GM03348 (cell line): ENCODE measurements at places on chromosomes 13 and 19.

DNA sequence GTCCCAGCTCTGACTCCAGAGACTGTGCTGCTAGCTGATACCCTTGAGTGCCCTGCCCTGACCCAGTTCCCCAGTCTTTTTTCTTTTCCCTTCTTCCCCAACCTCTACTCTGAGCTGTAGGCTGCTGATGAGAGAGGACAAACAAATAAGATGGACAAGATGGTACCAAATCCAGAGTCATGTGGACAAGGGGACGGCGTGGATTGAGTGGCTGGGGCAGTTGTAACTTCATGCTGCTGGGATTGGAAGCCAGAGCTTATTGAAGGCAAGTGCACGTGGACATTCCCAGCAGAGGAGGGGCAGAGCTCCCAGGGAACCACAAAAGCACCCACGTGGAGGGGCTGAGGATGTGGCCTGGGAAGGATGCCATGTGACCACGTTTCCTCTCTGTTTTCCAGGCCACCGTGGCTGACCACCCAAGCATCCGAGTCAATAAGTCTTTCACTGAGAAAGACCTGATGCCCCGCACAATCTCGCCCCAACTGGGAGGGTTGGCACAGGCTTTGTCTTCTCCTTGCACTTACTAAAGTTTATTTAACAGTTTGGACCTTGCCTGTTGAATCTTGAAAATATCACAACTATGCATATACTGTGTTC is 323.3 kb upstream of the ZNF507 start:
- DNase-seq, result no peak

DNA sequence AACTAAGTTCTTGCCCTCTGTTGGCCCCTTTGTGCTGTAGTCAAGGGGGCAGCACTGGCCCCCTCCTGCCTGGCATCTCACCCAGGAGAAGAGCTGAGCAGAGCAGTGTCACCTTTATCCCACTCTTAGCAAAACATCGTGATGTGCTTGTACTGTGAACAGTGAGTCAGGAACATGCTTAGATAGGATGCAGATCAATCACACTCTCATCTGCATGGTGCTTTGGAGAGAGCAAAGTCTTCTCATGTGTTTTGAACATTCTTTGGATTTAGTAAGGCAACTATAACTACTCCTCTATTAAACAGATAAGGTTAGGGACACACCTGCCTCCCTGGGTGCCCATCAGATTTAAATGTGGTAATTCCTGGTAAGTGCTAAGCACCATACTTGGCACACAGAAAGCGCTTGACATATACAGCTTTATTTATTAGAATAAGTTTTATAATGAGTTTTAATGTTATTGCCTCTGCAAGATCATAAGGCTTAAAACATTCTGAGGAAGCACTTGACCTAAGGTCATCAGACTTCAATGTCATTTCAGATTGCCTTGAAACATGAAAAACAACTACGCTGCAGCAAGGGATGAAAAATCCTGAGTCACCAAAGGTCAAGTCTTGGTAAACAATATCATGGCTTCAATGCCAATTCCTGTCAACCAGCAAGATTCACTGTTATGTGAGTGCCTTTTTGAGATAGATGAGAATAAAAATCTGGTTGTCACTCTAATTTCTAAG is 82.4 kb upstream of the IRS2 start:
- no peak for DNase-seq

- no peak for DNase-seq
Observed at GRCh38 chr13:109362616-109363015, 423.8 kb downstream of the IRS2 start.

DNA sequence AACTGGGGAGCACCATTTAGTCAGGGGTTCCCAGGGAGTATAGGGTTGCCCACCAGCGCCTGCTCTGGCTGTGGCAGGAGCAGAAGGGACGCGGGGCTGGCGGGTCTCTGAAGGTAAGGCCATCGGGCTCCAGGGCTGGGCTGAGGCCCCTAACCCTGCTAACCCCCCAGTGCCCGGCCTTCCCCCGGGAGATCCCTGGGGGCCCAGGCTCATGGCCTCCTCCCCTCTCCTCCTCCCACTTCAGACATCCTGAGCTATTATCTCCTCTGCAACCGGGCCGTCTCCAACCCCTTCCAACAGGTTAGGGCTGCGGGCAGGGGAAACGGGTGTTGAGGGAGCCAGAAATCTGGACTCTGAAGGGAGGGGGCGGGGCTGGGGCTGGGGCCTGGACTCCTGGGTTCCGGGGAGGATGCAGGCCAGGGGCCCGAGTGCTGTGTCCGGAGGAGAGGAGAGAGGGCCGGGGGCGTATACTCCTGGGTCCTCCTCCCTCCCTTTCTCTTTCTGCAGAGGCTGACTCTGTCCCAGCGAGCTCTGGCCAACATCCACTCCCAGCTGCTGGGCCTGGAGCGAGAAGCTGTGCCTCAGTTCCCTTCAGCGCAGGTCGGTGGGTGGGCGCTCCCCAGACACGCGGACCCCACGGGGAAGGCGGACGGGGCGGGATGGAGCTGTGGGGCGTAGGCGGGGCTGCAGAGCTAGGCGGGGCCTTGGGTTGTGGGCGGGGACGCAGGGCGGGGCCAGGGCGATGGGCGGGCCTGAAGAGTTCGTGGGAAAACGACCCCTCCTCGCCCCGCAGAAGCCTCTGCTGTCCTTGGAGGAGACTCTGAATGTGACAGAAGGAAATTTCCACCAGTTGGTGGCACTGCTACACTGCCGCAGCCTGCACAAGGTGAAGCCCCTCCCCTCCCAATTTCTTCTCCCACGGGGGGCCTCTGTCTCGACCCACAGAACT is 15.3 kb downstream of the TTYH1 start:
- DNase-seq, result peak; percentile 84

DNA sequence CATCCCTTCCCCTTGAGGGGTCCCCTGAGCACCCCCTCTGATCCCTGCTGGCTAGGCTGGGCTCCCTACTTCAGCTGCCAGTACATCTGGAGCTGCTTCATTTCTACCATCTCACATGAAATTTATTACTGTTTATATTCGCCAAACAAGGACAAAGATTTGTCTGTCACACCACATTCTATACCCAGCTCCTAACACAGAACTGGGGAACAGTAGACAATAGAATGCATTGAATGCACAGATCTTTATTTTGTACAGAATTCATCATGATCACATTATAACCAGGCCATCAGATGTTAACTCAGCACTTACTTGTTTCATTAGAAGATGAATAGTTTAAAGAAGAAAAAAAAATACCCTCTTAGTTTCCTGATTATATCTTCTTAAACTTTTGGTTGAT is 159.4 kb downstream of the KLF5 start:
- no peak for DNase-seq
